ENCODE measurements at places on chromosomes 3 and 15.

DNA sequence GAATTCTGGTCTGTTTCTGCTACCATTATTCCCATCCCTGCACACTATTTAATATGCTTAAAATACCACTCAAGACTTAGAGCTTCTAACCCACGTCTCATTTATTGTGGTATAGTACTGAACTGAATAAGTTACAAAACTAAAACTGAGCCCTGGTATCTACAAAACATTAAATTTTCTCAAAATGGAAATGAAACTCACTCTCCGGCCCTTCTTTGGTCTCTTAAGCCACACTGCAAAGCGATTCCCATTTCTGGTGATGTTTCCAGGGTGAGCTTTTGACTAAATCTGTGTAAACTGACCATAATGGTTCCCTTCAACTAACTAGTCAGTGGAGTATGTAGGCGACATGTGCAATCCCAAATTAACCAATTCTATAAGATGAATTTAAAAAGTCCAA is 18.6 kb downstream of the KPNA4 start:
- H3K36me3 ChIP-seq: no peaks in the 10 kb centered on the region
- no peak for DNase-seq
- no peaks in the 10 kb centered on the region for H3K27me3 ChIP-seq
- H3K27ac ChIP-seq: no peak overlapping the region
- H3K4me1 ChIP-seq: no peaks in the 10 kb centered on the region
- no peak overlapping the region for H3K4me3 ChIP-seq

- H3K27me3 ChIP-seq: no peaks in the 10 kb centered on the region
- no peaks in the 10 kb centered on the region for H3K4me1 ChIP-seq
- no peak for DNase-seq
- H3K36me3 ChIP-seq: no peaks in the 10 kb centered on the region
- H3K27ac ChIP-seq: no peak overlapping the region
- H3K4me3 ChIP-seq: no peak overlapping the region
These were observed 161.9 kb downstream of the UBE2E2 start for GRCh38 chr3:23365066-23365465.

- peak; percentile 74 for DNase-seq
- H3K36me3 ChIP-seq: no peaks in the 10 kb centered on the region
- H3K4me1 ChIP-seq: no peaks in the 10 kb centered on the region
- no peaks in the 10 kb centered on the region for H3K27me3 ChIP-seq
- no peak overlapping the region for H3K4me3 ChIP-seq
These were observed 16.5 kb downstream of the SEMA3G start for GRCh38 chr3:52428151-52429005.

GRCh38 chr3:106877627-106878026 is 499.6 kb upstream of the CCDC54 start:
- H3K27ac ChIP-seq: no peak overlapping the region
- H3K27me3 ChIP-seq: no peaks in the 10 kb centered on the region
- no peaks in the 10 kb centered on the region for H3K4me1 ChIP-seq
- DNase-seq: no peak

DNA sequence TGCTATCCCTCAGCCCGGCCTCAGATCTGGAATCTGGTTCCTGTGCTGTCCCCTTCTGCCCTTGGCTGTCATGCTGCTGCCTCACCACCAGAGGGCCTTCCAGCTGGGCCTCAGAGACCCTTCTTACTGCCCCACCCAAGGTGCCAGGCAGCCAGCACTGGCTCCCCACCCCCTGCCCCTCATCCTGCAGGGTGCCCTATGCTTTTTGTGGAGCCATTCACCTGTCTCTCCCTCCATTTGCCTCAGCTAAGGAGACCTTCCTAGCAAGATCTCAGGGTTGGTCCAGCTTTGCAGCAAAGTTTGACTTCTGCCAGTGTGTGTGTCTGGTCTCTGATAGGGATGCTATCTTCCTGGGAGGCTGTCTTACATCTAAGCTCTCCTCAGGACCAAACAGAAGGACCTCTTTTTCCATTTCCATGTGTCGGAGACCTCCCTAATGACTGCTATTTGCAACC is 1.9 kb upstream of the VWA5B2 start:
- no peaks in the 10 kb centered on the region for H3K36me3 ChIP-seq
- H3K27ac ChIP-seq: no peak overlapping the region
- H3K4me1 ChIP-seq: peaks cover 23% of the 10 kb centered on the region
- no peak for DNase-seq
- no peak overlapping the region for H3K4me3 ChIP-seq

DNA sequence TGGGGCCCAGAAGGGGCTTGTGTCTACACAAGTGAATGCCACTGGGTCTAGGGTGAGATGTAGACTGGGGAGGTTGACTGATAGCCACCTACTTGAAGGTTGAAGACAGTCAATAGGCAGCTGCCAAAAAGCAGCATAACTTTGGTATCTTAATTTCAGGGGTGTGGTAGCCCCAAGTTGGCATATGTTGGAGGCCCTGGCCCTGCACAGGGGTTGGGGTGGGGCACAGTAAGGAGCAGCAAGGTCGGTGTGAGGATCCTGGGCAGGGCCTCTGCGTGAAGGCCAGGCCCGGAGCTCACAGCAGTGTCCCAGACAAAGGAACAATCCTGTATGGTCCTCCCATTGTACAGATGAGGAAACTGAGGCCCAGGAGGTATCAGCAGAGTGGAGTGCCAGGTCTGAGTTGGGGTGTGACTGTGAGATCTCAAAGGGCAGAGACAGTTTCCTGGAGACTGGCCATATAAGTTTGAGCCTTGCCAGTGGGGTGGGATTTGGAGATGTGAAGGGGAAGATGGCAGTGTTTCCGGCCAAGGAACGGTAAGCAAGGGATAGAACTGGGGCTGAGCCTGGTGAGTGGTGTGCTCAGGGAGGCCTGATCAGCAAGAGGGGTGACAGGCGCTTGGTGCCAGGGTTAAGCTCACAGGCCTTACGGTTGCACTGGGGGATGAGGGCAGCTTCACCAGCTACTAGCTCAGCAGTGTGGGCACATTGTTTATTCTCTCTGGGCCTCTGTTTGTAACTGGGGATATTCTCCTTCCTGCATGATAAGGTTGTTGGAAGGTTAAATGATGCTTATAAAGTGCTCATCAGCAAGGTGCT is 1.7 kb downstream of the KLHL40 start:
- peaks cover 34% of the 10 kb centered on the region for H3K4me1 ChIP-seq
- H3K36me3 ChIP-seq: no peaks in the 10 kb centered on the region
- no peak overlapping the region for H3K27ac ChIP-seq
- peak; percentile 43 for DNase-seq
- no peak overlapping the region for H3K4me3 ChIP-seq

- no peak overlapping the region for H3K4me3 ChIP-seq
- no peaks in the 10 kb centered on the region for H3K36me3 ChIP-seq
- no peaks in the 10 kb centered on the region for H3K4me1 ChIP-seq
- no peaks in the 10 kb centered on the region for H3K27me3 ChIP-seq
- DNase-seq: no peak
- no peak overlapping the region for H3K27ac ChIP-seq
These were observed 48.5 kb upstream of the SLC12A8 start for GRCh38 chr3:125261031-125261430.

GRCh38 chr3:30643763-30644462 is 37.5 kb downstream of the TGFBR2 start:
- peaks cover 42% of the 10 kb centered on the region for H3K36me3 ChIP-seq
- no peaks in the 10 kb centered on the region for H3K27me3 ChIP-seq
- DNase-seq: no peak
- H3K4me1 ChIP-seq: peaks cover 43% of the 10 kb centered on the region
- no peak overlapping the region for H3K4me3 ChIP-seq

Measured in tibial artery (tissue), 4 donors.